SW480 (cell line): ENCODE measurements at places on chromosomes 6 and 20.

- peak; percentile 7 for DNase-seq
Measured at GRCh38 chr6:79762370-79762769, 131.2 kb downstream of the SH3BGRL2 start.

- DNase-seq = no peak
Measured at GRCh38 chr6:33080127-33081089, 4.6 kb downstream of the HLA-DPB1 start.

GRCh38 chr20:676967-677366, 1.4 kb upstream of the SCRT2 start:
- no peak for DNase-seq

GRCh38 chr6:18004256-18004985, 17.0 kb upstream of the KIF13A start:
- no peak for DNase-seq

- no peak for DNase-seq
Measured at GRCh38 chr6:157586088-157586414, 205.1 kb downstream of the ZDHHC14 start.

- DNase-seq = no peak
Measured at GRCh38 chr6:140438346-140438735, 1063.9 kb upstream of the CITED2 start.

GRCh38 chr6:125013938-125014660, 51.9 kb downstream of the RNF217 start:
- peak; percentile 26 for DNase-seq

GRCh38 chr6:68364271-68364805, 270.7 kb upstream of the ADGRB3 start:
- no peak for DNase-seq

DNA sequence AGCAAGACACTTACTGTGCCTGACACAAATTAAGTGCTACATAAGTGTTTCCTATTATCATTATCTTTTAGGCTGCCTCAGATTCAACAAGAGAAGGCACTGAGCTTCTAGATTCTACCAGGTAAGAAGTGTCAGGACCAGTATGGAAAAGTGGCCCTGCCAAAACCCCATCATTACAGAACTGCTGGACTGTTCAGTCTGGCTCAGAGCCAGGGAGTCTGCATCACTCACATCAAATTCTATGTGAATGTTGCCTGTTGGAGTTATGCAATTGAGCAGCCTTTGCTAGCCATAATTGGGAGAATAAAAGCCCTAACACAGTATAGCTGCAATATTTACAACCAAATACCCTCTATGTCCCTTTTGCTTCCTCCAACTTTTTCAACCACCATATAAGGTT, 70.9 kb downstream of the ATG5 start:
- DNase-seq = no peak

GRCh38 chr6:37947468-37947867, 127.9 kb downstream of the ZFAND3 start:
- DNase-seq = no peak

- peak; percentile 95 for DNase-seq
Measured at GRCh38 chr6:16712931-16713484, 48.3 kb downstream of the ATXN1 start.

GRCh38 chr20:10216146-10216791, 2.4 kb upstream of the SNAP25 start:
- no peak for DNase-seq

DNA sequence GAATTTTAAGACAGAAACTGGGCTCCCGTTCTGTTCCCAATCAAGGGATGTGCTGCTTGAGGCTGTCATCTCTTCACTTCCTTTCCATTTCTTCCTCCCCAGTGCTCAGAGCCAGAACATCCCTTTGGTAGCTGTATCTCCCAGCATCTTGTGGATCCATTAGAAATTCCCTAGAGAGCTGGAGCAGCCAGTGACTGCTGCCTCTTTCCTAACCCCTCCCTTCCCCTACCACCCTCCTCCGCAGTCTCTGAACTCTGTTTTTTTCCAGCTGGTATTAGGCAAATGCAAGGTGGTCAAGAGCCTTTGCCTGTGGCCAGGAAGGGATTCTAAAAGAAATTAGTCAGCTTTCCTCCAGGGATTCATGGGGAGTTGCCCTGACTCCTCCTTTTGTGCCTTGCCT, 208.0 kb downstream of the EYA2 start:
- no peak for DNase-seq

DNA sequence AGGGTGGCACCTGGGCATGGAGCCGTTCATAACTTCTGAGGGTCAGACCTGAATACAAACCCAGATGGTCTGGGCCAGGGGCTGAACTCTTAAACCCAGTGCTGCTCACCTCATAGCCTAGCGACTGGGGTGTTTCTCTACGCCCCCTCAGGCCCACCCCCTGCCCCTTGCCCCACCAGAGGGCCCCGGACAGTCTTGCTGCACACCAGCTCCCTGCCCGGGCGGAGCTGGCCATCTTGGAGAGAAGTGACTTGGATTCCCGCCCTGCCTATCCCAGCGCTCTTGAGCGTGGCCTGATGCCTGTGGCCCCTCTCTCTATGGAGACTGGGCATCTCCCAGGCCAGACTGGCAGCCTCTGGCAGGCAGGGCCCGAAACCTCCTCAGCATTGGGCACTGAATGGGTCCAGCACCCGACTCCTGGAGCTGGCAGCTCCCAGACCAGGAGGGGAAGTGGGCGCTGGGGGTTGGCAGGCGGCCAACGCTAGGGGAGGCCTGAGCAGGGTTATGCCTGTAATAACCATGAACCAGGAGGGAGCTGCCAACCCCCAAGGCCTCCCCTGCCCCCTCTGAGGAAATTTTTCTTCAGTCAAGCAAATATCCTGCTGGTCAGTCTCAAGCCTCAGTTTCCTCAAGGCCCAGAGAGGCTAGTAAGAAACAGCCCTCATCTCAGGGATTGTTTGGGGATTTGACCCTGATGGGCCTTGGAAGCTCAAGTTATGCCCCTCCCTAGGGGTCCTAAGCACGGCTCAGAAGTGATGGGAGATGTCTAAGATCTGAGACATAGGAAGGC, 169.5 kb downstream of the VEGFA start:
- no peak for DNase-seq

- DNase-seq = no peak
Measured at GRCh38 chr6:119353696-119354095, 4.1 kb upstream of the MAN1A1 start.

DNA sequence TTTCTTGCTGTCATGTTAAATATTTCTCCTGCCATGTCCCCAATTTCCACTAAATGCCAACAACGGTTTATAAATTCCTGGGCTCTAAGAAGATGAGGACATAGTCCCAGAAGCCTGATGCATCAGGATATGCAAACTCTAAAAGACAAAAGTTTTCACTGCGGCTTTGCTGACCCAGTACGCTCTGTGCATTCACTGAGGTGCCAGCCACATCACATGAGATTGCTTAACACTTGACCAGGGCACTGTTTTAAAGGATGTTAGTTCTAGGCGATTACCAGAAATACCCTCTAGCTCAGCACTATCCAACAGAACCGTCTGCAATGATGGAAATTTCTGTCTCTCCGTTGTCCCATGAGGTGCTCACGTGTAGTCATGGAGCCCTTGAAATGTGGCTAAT, 19.9 kb upstream of the ADTRP start:
- DNase-seq = no peak

DNA sequence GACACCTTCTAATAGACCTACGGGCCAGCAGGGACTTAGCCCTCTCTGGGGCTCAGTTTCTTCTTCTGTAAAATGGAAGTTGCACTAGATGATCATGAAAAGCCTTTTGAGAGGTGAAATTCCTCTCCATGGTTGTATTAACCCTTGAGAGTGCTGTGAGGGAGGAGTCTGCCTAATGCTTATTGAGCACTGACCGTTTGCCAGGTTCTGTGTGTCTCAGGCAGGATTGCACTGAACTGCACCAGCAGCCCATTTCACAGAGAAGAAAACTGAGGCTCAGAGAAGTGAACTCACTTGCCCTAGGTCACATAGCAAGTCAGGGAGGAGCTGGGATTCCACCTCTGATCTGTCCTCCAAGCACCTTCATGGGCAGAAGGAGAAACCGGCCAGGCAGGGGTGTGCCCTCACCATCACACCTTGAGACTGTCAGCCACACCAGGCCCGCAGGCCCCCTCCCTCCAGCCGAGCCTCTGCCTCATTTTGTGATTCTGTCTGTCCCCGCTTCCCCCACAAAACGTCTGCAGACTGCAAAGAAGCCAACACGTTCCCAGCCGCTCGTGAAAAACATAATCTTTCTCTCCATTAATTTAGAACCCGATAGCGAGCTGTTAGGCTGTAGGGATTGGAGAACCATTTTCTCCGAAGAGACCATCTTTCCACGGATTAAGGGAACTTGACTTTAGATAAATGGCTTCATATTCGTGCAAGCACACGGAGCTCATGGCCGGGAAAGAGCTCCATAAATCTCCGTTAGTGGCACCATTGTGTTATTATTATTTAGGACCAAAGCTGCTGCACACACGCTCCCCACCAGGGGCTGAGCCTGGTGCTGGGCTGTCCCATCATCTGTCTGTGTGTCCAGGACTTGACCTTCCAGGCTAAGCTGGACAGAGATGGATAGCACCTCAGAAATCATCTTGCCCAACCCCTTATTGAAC, 46.0 kb downstream of the KIAA1755 start:
- no peak for DNase-seq

DNA sequence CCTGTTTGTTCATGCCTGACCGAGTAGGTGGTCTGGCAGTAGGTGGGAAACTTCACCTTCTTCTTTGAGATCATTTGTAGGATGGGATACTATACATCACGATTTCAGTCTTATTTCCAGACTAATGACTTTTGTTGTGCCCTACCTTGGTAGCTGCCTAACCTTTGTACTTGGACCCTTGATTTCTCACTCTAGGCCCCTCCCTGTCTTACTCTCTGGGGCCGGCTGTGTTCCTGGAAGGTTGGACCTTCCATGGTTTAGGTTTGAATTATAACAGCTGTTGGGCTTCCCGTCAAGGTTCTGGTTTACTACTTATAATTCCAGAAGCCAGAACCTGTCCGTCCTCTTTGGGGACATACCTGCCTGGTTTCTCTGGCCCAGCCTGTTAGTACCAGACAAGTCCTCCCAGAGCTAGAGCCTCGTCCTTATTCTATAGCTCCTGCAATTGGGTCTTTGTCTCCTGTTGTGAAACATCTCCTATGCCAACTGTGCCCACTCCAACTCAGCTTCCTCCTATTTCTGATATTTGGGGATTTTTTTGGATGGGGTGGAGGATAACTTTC, 14.9 kb upstream of the ADIG start:
- no peak for DNase-seq

DNA sequence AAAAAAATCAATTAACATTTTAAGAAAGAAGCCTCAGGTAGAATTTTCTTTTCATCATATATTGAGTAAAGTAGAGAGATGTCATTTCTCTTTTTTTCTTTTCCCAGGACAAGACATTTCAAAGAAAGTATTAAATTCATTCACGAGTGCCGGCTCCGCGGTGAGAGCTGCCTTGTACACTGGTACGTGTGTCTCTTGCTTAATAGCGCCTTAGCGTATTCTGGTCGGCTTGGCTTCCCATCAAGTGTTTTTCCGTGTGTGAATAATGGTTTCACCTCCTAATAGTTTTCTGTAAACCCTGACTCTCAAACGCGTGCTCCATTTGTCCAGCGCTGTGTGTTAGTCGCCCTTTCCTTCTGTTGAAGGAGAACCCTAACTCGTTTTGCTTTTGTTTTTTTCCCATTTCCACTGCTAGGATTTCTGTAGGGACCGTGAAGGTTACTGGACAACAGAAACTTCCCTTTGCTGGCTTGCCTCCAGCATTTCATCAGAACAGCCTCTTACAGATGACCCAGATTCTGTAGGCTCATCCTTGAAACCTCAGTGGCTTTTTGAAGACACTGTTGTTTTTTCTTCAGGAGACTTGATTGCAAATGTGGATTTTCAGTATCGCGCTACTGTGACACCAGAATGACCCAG, 45.7 kb upstream of the IRF4 start:
- no peak for DNase-seq

GRCh38 chr6:2971420-2972218, at the start of gene SERPINB6:
Gene SERPINB6, minus strand, starts transcription at chr6:2971567. Its CDS starts 12,235 bp downstream, at chr6:2959332.
- DNase-seq = peak; percentile 58

DNA sequence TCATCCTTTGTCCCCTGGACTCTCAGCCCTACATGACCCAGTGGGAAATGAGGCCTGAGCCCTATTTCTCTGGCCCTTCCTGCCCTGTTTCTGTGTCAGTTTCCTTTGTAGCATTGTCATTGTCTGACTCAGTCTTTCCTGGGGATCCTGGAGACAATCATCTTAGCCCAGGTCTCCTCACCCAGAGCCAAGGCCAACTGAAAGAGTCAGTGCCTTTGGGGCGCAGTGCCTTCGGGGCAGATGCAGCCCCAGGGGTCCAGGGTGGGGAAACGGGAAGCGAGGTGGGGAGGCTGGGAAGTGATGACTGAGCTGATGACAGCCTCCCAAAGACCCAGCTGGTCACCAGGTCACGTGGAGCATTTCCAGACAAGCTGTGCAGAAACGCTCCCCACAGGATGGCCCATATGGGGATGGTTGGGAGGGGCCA, 93.3 kb upstream of the SULF2 start:
- DNase-seq = no peak

DNA sequence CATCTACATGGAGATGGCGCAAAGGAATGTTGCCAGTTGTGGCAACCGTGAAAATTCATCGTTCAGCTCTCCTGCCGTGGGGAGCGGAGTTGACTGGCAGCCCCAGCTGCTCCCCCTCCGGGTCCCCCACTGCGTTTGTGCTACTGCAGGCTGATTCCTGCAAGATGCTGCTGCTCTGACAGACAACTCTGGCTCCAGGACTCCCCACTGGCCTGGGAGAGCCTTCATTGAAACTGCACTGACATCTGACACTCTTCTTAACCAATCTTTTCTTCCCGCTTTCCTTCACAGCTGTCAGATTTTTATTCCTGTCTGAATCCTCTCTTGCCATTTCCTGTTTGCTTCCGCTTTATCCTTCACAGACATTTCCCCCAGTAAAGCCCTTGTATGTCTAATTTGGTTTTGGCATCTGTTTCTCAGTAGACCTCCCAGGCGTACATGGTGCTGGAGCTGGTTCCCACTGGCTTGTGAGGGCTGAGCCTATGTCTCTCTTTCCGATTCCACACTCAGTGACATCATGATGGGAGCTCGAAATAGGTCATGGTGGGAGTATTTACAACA, 9.5 kb upstream of the ATRN start:
- no peak for DNase-seq

DNA sequence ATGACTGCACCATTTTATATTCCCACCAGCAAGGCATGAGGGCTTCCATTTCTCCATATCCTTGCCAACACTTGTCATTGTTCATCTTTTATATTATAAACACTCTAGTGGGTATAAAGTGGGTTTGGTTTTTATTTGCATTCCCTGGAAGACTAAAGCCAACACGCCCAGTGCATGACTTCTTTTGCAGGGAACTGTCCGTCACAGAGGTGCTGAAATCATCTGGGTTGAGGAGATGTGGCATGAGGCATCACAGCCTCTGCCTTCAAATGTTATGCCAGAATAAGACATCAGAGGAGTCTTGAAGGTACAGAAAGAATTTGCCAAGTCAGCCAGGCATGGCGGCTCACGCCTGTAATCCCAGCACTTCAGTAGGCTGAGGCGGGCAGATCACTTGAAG, 29.9 kb upstream of the FAM210B start:
- peak; percentile 42 for DNase-seq

GRCh38 chr6:36373368-36374019, 14.0 kb downstream of the ETV7 start:
- no peak for DNase-seq

DNA sequence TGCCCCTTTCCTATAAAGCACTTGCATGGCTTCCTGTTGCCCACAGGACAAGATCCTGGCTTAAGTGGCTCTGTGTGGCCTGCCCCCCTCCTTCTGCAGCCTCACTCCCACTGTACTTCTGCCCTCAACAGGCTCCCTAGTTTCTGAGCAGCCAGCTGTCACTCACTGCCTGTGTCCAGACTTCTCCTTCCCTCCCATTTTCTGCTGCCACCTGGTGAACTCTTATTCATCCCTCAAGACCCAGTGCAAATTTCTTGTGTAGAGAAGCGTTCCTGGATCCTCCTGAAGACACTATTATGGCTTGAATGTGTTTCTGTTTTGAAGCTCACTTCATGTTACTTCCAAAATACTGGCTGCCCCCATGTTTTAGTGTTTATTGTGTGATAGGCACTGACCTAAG, 26.5 kb downstream of the SNPH start:
- DNase-seq = no peak
